Hypothalamus (tissue), 51 donors: ENCODE measurements at places on chromosomes 6 and 20.

GRCh38 chr6:46888578-46888977 lies 33.2 kb downstream of the ADGRF5 start:
- no peak for DNase-seq

DNA sequence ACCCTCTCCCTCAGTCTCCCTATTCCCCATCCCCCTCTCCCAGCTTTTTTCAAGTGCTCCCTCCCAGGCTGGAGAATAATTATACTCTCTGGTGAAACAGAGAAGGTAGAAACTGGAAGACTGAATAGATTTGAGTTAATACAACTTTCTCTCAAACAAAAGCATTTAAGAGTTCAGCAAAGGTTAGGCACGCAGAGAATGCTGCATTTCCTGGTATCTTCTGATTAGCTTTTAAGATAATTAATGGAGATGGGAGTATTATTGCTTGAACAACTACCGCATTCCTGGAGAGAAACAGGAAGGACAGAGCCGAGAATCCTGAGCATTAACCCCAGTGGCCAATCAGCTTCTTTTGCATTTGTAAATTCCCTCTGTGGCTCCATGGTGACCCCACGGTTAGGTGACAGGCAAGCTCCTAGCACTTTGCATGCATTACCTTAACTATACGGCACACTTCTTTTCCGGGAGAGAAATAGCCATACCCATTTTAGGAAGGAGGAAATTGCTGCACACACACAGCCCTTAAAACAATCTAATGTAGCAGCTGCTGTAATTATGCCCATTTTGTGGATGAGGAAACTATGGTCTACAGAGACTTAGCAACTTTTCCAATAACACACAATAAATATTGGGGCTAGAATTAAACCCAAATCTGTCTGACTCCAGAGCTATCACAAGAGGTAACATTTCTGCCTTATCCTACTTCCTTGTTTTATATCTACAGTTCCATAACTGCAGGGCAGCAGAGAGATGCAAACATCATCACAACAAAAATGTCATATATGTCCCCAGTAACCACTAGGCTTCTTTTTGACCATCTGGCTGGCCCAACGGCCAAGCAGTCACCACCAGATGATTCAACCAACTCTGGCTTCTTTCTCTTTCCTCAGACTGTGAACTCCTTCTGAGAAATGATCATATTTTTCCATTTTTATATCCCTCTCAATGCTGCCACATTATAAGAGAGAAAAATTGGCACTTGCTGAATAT lies 169.9 kb downstream of the CD24 start:
- DNase-seq: no peak

DNA sequence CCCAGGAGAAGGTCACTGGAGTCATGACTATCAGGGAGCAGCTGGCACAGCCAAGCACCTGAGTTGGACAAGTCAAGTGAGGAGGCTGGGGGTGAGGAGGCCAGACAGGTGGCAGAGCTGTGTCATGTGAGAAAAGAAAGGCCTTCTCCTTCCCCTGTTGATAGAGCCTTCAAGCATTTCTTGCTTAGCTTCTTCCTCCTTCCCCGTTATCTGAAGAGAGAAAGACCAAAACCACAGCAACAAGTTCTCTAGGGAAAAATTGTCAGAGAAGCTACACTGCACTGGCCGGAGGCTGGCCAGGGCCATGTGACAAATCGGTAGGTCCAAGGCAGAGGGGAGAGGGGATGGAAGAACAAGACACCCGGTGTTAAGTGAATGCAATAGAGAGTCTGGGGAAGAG lies 202.1 kb upstream of the PRDM1 start:
- no peak for DNase-seq

DNA sequence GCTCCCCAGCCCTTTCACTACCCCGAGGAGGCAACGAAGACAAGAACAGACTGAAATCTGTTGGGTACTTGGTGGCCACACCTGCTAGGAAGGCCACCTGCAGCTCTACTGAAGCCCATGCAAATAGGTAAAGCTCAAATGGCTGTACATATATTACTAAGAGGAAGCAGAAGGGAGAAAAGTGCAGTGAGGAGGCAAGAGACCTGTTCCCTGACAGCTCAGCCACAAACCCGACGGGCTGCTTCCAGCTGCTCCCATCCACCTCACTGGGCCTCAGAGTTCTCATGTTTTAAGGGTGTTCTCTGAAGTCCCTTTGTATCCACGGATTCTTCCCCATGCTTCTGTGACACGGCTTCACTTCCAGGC lies 24.6 kb downstream of the TRAM2 start:
- DNase-seq: no peak

GRCh38 chr20:47276851-47277534 lies 79.5 kb downstream of the ZMYND8 start:
- no peak for DNase-seq

DNA sequence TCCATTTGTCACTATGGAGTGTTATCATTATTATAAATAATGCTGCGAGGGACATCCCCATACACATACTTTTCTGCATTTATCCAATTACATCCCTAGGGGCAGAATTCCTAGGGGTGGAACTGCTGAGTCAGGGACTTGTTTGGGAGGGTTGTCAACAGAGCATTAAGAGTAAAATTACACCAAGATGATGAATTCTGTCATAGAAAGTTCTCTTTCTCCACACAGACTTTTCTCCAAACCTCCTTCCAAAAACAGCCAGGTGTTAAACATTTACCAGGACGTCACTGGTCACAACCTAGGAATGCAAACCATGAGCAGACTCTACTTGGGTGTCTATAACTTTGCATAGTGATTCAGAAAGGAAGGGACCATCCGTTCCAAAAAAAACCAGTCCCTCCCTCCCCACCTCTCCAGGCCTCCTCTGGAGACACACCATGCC lies 95.5 kb downstream of the PRND start:
- DNase-seq: no peak

DNA sequence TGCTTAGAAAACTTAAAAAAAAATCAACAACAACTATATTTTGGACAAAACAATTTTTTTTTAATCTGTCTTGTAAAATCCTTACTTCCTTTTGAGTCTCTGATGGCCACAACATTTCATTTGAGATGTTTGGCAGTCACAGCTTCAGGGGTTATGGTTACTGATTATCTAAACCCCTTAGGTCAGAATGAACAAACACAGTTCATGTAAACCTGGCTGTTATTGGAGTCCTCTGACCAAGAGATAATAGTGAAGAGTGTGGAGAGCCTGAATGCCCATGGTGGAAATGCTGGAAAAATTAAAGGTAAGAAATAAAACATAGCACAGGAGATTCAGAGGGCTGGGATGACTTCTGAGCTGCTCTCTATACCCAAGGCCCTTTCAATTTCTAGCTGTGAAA lies 38.2 kb downstream of the TMX4 start:
- DNase-seq: no peak

DNA sequence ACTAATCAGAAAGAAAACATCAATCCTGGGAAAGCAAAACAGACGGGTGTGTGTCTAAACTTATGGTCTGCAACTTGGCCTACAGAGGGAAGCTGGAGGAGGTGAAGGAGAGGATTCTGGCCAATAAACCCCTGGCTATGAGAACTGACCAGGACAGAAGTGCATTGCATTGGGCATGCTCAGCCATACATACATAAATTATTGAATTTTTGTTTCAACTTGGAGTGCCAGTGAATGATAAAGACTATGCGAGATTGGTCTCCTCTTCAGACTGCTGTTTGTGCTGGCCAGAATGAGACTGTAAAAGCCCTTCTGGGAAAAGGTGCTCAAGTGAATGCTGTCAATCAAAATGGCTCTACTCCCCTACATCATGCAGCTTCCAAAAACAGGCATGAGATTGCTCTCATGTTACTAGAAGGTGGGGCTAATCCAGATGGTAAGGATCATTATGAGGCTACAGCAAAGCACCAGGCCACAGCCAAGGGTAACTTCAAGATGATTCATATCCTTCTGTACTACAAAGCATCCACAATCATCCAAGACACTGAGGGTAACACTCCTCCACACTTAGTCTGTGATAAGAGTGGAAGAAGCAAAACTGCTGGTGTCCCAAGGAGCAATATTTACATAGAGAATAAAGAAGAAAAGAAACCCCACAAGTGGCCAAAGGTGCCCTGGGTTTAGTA lies 17.4 kb downstream of the ADNP start:
- DNase-seq: no peak

DNA sequence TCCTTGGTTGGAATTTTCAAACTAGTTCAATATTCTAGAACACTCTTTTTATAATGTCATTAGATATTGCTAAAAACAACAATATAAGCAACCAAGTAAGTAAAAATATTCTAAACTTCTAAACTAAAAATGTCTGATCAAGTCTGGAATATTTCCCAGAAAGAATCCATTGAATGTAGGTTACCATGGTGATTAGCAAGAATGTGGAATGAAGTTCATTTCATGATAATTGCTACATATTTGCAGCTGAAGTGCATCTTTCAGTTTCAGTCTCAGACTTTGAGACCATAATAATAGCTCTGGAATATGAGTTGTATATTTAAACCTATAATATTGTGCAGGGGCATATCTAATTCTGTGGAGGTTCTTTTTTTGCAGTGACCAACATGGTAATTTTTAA lies 61.0 kb upstream of the NKAIN2 start:
- no peak for DNase-seq

DNA sequence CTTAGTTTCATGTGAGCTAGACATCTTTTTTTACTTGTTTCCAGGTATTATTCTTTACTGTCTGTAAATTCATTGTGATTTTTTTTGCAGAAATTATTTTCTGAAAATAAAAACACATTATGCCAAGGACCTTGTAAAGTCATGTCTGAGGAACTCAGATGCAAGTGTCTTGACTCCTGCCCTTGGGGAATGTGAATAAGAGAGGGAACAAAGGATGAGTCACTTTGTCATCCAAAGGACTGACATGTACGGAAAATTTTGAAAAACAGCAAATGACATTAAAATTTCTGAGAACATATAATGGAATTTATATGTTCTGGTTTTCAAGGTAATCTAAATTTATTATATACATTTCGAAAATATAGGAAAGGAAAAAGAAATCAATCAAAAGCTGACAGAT lies 660.4 kb downstream of the CD109 start:
- DNase-seq: no peak

DNA sequence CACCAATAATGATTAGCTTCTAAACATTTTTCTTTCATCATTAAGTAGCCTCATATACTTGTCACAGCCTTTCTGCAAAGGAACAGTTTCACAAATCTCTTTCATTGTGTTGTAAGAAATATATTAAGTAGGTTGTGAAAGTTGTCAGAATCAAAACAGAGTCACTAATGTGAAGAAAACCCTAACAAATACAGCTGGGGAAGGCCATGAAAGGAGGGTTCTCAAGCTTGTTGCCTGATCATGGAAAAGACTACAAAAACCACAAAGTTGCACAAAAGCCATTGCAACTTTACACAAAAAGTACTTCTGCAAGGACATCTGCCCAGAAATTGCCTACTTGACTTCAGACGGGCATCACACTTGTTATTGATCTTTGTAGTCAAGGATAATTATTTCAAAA lies 216.1 kb downstream of the ALDH8A1 start:
- DNase-seq: no peak

- no peak for DNase-seq
Observed at GRCh38 chr6:161024364-161024920, 32.9 kb downstream of the MAP3K4 start.

DNA sequence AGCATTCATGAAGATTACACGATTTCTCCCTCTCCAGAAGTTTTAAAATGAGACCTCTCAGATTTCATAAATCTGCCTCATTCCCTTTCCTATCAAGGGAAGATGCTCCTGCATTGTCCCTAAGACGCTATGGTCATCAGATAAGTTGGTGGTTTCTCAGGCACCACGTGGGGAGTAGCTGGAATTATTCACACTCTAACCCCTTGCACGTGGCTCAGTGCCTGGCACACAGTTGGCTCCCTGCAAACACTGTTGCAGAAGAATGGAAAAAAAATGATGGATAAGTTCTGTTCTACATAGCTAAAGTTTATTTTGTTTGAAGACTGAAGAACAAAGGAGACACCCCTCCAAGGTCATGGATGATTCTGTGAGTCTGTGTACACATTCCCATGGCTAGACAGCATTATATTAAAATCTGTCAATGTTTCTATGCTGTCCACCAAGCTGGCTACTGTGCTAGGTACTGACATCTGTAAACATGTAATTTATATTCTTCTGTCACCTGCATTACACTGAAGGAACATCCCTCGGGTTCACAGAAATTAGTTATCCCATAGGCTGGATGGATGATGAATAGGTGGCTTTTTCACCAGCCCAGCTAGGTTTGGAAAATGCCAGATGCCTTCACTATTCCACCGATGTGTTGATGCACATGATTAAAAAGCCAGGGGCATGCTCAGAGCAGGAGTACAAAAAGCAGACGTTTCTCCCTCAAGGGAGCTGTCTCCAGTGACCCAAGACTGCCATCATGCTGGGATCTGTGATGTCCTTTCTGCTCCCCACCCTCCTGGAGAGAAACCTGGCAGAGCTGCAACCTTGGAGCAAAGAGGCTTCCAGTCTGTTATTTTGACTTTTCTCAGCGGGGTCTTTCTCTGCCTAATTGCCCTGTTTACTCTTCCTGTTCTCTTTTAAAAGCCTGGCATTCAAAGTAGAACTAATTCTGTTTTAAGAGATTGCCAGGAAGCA lies 610.5 kb downstream of the UTRN start:
- DNase-seq: no peak

- no peak for DNase-seq
Observed at GRCh38 chr6:43980004-43980795, 147.1 kb downstream of the MRPL14 start.

DNA sequence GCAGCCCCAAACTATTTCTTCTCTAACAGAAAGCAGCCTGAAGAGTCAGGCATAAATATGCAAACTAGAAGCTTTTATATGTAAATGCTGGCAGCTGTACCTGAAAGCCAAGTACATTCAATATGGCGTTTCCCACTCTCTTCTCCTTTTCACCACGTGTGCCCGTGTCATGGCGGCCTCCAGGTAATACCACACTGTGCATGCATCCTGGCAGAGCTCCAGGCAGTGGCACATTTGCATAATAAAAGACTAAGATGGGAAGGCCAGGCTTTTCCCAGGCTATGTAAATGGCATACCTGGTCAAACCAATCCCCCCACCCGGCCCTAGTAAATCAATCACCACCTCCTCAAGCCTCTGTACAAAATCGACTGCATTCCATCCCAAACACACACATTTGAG lies 120.6 kb downstream of the MMUT start:
- DNase-seq: no peak

- DNase-seq: no peak
Observed at GRCh38 chr6:133799043-133799442, 89.9 kb upstream of the TCF21 start.

- DNase-seq: no peak
Observed at GRCh38 chr20:46699651-46700359, 9.6 kb upstream of the SLC2A10 start.

GRCh38 chr6:34236131-34236442 lies 586 bp upstream of the HMGA1 start:
- no peak for DNase-seq

GRCh38 chr6:110233770-110234374 lies 53.6 kb downstream of the CDC40 start:
- no peak for DNase-seq
